ENCODE measurements at places on chromosomes 1 and 21. TPM values are rescaled to one million over a fixed set of nuclear protein-coding genes. Genes with fewer than 3 reads are reported as not detected.
A peak's percentile ranks its signal among the peaks of the same experiment; 100 is the strongest.

DNA sequence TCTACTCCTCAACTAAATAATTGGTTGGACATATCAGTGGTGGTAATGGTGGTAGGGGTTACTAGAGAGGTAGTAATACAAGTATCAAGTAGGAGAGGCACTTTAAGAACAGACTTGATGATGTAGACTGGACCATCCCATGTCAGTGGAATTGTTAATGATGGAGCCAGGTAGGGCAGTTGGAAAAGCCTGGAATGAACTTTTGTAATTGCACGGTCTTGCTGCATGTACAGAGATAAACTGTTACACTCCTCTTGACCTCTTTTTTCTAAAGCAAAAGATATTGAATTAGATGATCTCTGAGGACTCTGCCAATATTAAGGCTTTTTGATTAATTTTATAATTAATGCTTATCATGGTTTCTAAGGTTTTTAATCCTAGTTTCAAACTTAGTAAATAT lies 5.8 kb downstream of the HMGCS2 start:
- no peak for DNase-seq

DNA sequence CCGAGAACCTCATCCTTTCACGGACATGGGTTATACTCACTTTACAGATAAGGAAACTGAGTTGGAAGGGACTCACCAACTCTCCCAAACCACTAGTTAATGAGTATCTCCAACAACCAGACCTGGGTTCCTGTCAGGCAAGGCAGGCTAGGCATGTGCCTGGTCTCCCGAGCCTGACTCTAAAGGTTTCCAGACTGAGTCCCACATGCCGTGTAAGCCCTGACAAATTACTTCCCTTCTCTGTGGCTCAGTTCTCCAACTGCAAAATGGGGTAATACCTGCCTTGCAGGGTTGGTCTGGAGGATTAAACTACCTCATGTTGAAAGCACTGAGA lies 34.3 kb downstream of the SSBP3 start:
- DNase-seq, result no peak

Gene SLAMF9
- total RNA-seq, result not detected

GRCh38 chr1:47013293-47013692 lies 10.2 kb upstream of the CYP4X1 start:
- DNase-seq, result no peak

DNA sequence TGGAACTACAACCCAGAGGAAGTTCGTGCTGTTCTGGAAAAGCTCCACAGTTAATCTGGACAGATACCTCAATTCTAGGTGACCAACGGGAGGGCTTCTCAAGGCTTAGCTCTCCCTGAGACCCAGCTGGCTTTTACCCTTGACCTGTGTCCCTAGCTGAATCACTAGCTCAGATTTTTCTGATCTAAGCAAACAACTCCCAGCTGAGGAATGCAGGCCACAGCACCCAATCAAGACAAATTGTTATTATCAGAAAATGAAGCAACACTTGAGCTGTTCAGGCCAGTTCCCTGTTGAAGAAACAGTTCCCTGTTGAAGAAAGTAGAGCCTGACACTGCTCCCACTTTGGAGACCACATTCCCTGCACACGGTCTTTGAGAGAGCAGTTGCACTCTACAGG lies 16.0 kb downstream of the DIO1 start:
- no peak for DNase-seq

GRCh38 chr21:40658311-40658710 lies 188.6 kb downstream of the DSCAM start:
- DNase-seq, result no peak

DNA sequence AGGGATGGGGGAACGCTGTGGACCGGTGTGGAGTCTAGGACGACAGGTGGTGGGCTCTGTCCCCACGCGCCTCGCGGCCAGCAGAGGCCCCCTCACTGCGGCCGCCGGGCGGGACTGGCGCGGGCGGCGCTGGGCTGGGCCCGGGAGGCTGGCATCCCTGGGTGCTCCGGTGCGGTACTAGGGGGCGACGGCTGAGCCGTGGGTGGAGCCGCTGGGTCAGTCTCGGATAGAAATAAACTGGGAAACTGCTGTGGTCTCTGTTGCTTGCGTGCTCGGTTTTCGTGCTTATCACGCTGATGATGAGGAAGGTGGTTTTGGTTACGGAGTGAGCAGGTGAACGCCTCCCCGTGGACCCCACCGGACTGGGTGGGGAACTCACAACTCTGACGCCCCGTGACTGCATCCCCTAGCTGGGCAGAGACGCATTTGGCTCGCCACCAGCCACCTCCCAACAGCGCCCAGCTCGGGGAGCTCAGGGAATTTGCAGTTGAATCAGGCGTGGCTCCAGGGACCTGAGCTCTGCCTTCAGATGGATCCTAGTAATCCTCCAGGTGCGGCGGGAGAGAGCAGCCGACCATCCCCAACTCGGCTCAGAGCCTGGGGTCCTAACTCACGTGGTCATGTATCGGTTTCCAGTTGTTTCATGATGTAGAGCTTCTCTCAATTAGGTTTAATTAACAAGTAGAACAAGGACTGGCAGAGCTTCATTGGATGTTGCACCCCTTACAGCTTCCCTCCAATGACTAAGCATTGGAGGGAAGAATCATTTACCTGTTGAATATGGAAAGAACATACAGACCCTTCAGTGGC lies 32.1 kb downstream of the HSD17B7 start:
- DNase-seq, result peak; percentile 17

- DNase-seq, result no peak
Observed at GRCh38 chr1:231786126-231786525, 159.5 kb downstream of the DISC1 start.

DNA sequence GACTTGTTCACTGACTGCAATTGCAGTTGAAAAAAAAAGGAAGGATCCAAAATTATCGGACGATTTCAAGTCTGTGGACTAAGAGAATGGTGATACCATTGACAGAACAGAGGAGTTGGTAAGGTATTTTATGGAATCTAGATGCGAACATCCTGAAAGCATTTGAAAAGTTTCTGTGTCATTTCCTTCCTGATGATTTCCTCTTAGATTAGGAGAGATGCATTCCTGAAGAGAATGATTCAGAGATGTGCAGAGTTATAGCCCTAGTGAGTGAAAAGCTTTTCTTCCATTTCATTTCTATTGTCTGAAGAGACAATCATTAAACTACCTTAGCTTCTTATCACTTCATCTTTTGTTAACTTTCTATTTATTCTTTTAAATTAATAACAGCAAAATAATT lies 200.0 kb downstream of the KCNK2 start:
- DNase-seq, result no peak

GRCh38 chr1:28867850-28868249 lies 46.5 kb upstream of the EPB41 start:
- DNase-seq, result no peak

Gene DNM3
- 2.2 TPM for total RNA-seq

Gene PATJ
- 11.3 TPM for total RNA-seq

DNA sequence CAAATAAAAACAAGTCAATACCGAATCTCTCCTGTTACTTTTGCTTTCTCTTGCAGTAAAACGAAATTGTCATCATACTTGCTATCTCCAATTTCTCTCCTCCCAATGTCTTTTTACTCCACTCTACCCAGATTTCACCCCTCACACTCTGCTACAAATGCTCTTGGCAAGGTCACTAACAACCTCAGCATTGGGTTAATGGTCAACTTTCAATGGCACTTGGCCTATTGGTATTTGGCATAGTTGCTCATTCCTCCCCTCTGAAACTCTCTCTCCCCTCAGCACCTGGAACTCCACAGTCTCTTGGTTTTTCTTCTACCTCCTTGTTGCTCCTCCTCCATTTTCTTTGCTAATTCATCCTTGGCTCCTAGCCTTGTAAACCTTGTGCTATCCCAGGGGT lies 367.3 kb downstream of the PTPRU start:
- DNase-seq, result no peak

DNA sequence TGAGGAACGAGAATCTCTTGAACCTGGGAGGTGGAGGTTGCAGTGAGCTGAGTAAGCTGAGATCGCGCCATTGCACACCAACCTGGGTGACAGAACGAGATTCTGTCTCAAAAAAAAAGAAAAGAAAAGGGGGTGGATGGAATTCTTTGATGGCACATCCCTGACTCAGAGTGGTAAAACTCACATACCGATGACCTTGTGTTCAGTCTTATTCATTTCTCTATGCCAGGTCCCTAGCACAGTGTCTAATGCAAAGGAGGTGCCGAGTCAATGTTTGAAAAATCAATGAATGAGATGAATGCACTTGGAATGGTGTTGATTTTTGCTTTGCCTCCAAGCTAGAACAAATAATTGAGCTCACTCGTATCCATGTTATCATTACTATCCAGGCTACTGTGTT lies 18.5 kb upstream of the FAM20B start:
- no peak for DNase-seq

Gene AMY1A
- not detected for total RNA-seq

GRCh38 chr1:204348722-204349121 lies 11.0 kb downstream of the PLEKHA6 start:
- no peak for DNase-seq

GRCh38 chr1:58805716-58806571 lies 22.1 kb upstream of the JUN start:
- no peak for DNase-seq

Gene LYPD8
- not detected for total RNA-seq

Gene MROH7
- total RNA-seq, result 0.23 TPM

- DNase-seq, result no peak
Observed at GRCh38 chr1:12085643-12086260, 22.6 kb downstream of the TNFRSF8 start.
